AML-193 (cell line): ENCODE measurements at places on chromosomes 3 and 15.

DNA sequence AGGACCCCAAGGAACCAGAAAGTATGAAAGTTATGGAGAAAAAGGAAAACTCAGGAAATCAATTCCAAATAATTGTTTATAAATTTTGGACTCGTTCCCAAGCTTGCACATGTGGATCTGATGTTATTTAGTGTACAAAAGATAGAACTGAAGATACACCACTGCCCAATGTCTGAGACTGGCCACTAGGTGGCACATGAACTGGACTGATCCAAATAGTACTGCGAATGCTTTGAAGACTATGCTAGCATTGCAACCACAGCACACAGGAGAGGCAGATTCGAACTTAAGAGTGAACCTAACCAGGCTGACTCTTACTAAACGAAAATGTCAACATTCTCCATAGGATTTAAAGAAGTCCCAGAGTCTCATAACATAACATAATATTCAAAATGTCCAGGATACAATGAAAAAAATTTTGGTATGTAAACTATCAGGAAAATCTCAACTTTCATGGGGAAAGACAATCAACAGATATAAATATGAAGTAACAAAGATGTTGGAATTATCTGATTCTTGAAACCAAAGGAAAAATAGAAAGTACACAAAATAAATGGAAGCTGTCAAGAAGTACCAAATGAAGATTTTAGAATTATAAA lies 596.7 kb downstream of the FGF12 start:
- DNase-seq = peak; percentile 54

GRCh38 chr3:61334783-61335182 lies 83.5 kb upstream of the FHIT start:
- no peak for DNase-seq

- DNase-seq = no peak
Observed at GRCh38 chr15:43974852-43975251, 148.1 kb downstream of the WDR76 start.

- no peak for DNase-seq
Observed at GRCh38 chr3:121736112-121736511, 13.4 kb downstream of the GOLGB1 start.

DNA sequence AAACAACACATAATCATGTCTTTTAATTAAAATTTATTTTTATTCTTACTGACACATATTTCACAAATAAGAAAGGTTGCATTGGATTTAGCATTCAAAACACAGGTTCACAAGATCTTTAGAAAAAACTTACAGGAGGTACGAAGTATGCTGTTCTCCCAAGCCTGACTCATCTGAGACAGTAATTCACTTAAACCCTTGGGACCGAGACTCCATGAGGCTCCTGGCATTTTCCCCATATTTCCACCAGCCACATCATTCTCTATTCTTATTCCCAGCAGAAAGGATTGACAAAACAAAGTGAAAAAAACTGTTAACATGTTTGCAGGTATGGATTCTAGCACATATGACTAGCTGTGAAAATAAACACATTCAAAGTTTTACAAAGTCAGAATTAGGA lies 52.6 kb downstream of the CNTN3 start:
- no peak for DNase-seq
